ENCODE measurements at places on chromosomes 13 and 19. TPM values are rescaled to one million over a fixed set of nuclear protein-coding genes. Genes with fewer than 3 reads are reported as not detected.

GRCh38 chr19:1756705-1757465, 3.6 kb downstream of the ONECUT3 start:
- no peak for DNase-seq

- no peak for DNase-seq
These were observed 1.4 kb upstream of the NTF4 start for GRCh38 chr19:49065905-49066512.

Gene ONECUT3
- not detected for total RNA-seq

- no peak for DNase-seq
These were observed 76.2 kb downstream of the DHRS12 start for GRCh38 chr13:51727634-51728274.

Gene CACNA1A
- 0.03 TPM for total RNA-seq
